ENCODE measurements at places on chromosomes 13 and 19. TPM values are rescaled to one million over a fixed set of nuclear protein-coding genes. Genes with fewer than 3 reads are reported as not detected.
A peak's percentile ranks its signal among the peaks of the same experiment; 100 is the strongest.

The PLPPR3 gene
- total RNA-seq, result 14.1 TPM

- DNase-seq, result no peak
- H3K27me3 ChIP-seq, result no peaks in the 10 kb centered on the region
- H3K4me1 ChIP-seq, result no peaks in the 10 kb centered on the region
- H3K27ac ChIP-seq, result no peak overlapping the region
- no peak overlapping the region for H3K4me3 ChIP-seq
Measured at GRCh38 chr19:33564836-33565338, 43.3 kb upstream of the PEPD start.

- H3K4me1 ChIP-seq, result peaks cover 4% of the 10 kb centered on the region
- no peak overlapping the region for H3K27ac ChIP-seq
- peak; percentile 43 for DNase-seq
- H3K4me3 ChIP-seq, result no peak overlapping the region
Measured at GRCh38 chr13:33150126-33150525, 133.9 kb downstream of the KL start.

DNA sequence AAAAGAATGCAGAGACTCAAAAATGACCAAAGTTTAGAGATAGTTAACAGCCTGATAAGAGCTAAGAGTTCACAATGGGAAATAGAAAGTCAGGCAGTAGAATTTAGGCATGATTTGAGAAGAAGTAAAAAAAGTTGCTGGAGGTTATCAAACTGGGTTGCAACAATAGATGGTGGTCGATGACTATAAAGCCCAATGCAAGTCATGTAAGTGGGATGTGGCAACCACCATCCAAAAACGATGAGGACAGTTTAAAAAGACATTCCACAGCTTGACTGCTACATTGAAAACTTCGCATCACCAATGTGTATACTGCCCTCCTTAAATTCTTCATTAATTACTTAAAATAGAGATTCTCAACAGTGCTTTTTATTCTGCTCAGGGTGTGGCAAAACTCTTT lies 19.7 kb downstream of the ELF1 start:
- DNase-seq, result no peak
- H3K36me3 ChIP-seq, result no peaks in the 10 kb centered on the region
- no peaks in the 10 kb centered on the region for H3K4me1 ChIP-seq
- H3K27ac ChIP-seq, result no peak overlapping the region
- no peak overlapping the region for H3K4me3 ChIP-seq

The CYP4F2 gene
- total RNA-seq, result 0.43 TPM

DNA sequence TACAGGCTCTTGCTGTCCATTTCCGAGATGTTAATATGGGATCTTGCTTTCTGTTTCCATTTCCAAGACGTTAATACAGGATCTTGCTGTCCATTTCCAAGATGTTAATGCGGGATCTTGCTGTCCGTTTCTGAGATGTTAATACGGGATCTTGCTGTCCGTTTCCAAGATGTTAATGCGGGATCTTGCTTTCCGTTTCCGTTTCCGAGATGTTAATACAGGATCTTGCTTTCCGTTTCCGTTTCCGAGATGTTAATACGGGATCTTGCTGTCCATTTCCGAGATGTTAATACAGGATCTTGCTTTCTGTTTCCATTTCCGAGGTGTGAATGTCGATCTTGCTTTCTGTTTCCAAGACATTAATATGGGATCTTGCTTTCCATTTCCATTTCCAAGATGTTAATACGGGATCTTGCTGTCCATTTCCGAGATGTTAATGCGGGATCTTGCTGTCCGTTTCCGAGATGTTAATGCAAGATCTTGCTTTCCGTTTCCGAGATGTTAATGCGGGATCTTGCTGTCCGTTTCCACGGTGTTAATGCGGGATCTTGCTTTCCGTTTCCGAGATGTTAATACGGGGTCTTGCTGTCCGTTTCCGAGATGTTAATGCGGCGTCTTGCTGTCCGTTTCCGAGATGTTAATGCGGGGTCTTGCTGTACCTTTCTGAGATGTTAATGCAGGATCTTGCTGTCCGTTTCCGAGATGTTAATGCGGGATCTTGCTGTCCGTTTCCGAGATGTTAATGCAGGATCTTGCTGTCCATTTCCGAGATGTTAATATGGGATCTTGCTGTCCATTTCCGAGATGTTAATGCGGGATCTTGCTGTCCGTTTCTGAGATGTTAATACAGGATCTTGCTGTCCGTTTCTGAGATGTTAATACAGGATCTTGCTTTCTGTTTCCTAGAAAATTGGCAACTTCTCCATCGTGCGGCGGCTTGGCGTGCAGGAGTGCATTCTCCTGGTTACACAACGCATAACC lies 38.3 kb downstream of the PEX11G start:
- no peaks in the 10 kb centered on the region for H3K4me1 ChIP-seq
- H3K4me3 ChIP-seq, result no peak overlapping the region
- no peak overlapping the region for H3K27ac ChIP-seq
- H3K27me3 ChIP-seq, result no peaks in the 10 kb centered on the region
- DNase-seq, result peak; percentile 33

GRCh38 chr19:47436712-47437401 lies 17.5 kb upstream of the MEIS3 start:
- no peak overlapping the region for H3K4me3 ChIP-seq
- peaks cover 4% of the 10 kb centered on the region for H3K27me3 ChIP-seq
- H3K27ac ChIP-seq, result no peak overlapping the region
- peak; percentile 60 for DNase-seq
- H3K36me3 ChIP-seq, result no peaks in the 10 kb centered on the region
- no peaks in the 10 kb centered on the region for H3K4me1 ChIP-seq

The KISS1R gene
- 0.21 TPM for total RNA-seq

DNA sequence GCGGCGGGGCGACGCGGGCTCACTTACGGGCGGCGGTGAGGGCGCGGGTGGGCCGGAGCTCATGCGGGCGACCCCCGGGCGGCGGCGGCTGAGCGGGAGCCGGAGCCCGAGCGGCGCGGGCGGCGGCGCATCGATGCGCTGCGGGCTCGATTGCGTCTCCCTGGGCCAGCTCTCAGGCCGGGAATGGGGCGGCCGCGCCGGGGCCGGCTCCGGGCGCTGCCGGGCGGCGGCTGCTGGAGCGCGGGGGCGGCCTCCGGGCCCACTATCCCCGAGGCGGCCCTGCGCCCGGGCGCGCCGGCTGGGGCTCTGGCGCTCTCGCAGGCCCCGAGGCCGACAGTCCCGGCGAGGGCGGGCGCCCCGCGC lies 1.4 kb upstream of the TSHZ3 start:
- H3K36me3 ChIP-seq, result no peaks in the 10 kb centered on the region
- peak overlapping the region; percentile 87 for H3K27ac ChIP-seq
- DNase-seq, result peak; percentile 71
- H3K27me3 ChIP-seq, result no peaks in the 10 kb centered on the region

- peaks cover 4% of the 10 kb centered on the region for H3K27me3 ChIP-seq
Measured at GRCh38 chr13:29362849-29363604, 232.5 kb downstream of the SLC7A1 start.

DNA sequence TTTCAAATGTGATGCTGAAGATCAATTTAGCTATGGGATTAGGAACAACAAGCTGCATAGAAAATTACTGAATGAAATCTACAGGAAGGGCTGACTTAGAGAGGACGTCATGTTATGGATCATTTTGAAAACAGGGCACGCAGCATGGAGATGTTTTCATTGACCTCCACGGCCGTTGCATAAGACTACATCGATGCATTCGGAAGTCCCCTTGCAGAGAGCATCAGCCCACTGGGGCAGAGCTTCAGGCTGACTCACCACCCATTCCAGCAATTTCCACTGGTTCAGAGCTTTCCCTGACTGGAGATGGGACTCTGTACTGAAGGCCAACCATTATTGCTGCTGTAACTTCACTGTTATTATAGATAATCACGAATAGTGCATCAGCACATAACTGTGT lies 305.3 kb downstream of the IRS2 start:
- H3K4me1 ChIP-seq, result no peaks in the 10 kb centered on the region
- no peak overlapping the region for H3K4me3 ChIP-seq
- DNase-seq, result no peak
- no peaks in the 10 kb centered on the region for H3K27me3 ChIP-seq
- H3K36me3 ChIP-seq, result no peaks in the 10 kb centered on the region
- H3K27ac ChIP-seq, result no peak overlapping the region

DNA sequence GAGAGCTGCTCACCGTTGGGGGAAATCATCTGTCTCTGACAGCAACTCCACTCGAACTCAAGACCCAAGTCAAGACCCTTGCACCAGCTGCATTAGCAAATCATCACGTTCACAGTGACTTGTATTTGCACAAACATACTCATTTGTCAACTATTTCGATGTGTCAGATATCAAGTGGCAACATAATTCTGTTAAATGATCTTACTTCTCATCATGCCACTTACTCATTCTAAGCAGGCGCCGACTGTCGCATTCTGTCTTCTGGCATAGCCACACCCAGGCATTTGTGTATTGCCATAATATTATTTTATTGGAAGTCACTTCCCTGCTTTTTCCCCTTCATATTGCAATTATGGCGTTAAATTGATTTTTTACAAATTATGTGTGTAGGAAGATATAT lies 23.0 kb upstream of the ATP1A3 start:
- no peaks in the 10 kb centered on the region for H3K4me1 ChIP-seq
- no peaks in the 10 kb centered on the region for H3K27me3 ChIP-seq
- H3K4me3 ChIP-seq, result no peak overlapping the region
- no peaks in the 10 kb centered on the region for H3K36me3 ChIP-seq

DNA sequence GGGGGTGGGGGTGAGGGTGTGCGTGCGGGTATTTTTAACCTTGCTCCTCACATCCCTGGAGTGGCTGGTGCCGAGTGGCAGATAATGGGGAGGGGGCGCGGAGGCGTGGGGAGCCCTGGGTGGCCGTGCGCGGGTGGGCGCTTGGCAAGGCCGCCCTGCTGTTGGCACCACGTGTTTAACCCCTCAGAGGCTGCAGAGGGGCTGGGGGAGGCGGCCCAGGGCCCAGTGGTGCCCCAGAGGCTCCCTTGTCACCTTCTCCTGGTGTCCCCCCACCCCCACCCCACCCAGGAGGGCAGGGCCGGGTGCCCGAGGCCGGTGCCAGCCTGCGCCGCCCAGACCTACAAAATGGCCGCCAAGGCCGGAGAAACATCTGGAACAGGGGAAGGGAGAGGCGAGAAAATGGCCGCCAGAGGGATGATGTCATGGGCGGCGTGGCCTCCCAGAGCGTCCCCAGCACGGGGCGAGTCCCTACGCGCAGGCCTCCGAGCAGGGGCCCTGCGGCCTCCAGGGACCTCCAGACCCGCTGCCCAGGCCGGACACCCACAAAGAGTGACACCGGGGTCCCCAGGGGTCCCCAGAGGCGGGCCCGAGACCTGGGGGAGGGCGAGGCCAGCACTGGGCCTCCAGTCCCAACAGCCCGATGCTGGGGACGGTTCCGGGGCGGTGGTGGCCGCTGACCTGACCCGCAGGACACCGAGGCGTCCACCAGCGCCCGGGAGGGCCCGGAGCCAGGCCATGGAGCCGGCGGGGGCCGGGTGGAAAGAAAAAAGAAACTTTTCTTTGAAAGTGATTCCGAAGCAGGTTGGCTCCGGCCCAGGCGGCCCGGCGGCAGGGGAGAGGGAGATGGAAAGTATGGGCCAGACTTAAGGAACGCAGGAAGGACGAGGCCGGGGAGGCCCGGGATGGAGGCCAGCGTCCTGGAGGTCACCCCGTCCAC lies 38.2 kb downstream of the NFIC start:
- H3K4me1 ChIP-seq, result no peaks in the 10 kb centered on the region
- no peak overlapping the region for H3K4me3 ChIP-seq
- DNase-seq, result peak; percentile 96
- H3K27ac ChIP-seq, result peak overlapping the region; percentile 94
- no peaks in the 10 kb centered on the region for H3K27me3 ChIP-seq

- H3K36me3 ChIP-seq, result no peaks in the 10 kb centered on the region
- no peaks in the 10 kb centered on the region for H3K4me1 ChIP-seq
- no peak overlapping the region for H3K27ac ChIP-seq
- H3K4me3 ChIP-seq, result no peak overlapping the region
Measured at GRCh38 chr13:63481334-63481733, 2065.7 kb upstream of the PCDH20 start.

DNA sequence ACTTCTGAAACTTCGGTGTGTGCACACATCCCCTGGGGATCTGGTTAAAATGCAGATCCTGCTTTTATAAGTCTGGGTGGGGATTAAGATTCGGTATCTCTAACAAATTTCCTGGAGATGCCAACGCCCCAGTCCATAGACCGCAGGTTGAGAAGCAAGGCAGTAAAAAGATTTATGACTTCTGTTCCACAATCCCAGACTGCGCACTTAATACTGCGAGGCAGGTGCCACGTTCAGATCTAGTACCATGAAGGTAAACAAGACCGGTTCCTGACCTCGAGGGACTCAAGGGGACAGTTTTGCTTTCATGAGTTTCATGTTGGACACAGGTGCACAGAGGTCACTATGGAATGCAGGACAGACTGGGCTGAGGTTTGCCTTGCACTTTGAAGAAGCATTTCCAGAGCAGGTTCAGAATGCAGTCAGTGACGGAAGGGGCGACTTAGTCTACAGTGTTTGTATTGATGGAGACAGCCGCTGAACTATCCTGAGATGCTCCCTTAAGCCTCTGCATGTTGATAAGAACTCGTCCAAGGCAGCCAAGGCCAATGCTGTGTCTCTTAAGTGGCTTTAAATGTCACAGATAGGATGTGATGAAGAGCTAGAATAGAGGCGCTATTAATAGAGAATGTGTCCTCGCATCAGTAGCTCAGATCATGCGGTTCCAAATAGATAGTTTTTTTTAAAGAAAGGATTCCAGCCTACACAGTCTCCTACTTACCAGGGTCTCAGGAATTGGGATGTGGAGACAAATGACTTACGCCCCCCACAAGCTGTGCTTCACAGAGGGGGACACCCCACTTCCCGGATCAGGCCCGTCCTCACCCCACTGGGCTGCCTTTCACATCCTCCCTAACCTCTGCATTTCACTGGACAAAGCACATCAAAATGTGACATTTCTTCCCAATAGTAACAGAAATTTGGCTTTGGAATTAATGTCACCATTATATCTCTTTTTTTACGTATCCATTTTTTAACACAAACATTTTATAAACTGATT lies 97.1 kb upstream of the IRS2 start:
- H3K4me3 ChIP-seq, result no peak overlapping the region
- H3K4me1 ChIP-seq, result no peaks in the 10 kb centered on the region
- DNase-seq, result no peak
- peaks cover 15% of the 10 kb centered on the region for H3K27me3 ChIP-seq
- H3K36me3 ChIP-seq, result no peaks in the 10 kb centered on the region

The ADGRE3 gene
- 2.1 TPM for total RNA-seq

DNA sequence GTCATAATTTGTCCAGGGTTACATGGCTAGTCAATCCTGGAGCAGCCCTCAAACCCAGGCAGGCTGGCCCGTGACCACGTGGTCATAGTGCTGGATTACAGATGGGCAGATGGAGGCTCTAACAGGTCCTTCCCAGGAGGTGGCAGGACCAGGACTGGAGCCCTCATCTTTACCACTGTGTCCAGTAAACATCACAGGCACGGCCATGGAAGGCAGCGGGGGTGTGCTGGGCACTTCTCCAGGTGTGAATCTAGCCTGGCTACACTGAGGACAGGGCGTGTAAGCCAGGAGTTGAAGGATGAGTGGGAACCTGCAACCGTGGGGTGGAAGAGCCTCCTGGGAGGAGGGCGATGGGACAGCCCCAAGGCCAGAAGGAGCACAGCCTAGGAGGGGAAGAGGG lies 6.1 kb downstream of the CIC start:
- H3K27ac ChIP-seq, result no peak overlapping the region
- H3K27me3 ChIP-seq, result no peaks in the 10 kb centered on the region
- no peak for DNase-seq
- H3K4me3 ChIP-seq, result no peak overlapping the region
- peaks cover 20% of the 10 kb centered on the region for H3K36me3 ChIP-seq
- peaks cover 30% of the 10 kb centered on the region for H3K4me1 ChIP-seq

The CYP2F1 gene
- total RNA-seq, result 0.85 TPM

GRCh38 chr19:31351056-31351854 lies 2.0 kb upstream of the TSHZ3 start:
- peak overlapping the region; percentile 4 for H3K27ac ChIP-seq
- peak; percentile 61 for DNase-seq
- no peaks in the 10 kb centered on the region for H3K36me3 ChIP-seq
- peak overlapping the region; percentile 86 for H3K4me3 ChIP-seq
- H3K4me1 ChIP-seq, result peaks cover 10% of the 10 kb centered on the region
